Activated effector memory CD4-positive, alpha-beta T cell treated with anti-CD3 and anti-CD28 coated beads, Interleukin-2, amount 50 U/mL, for 16 hours (primary cell): ENCODE measurements at places on chromosomes 4 and X.
A peak's percentile ranks its signal among the peaks of the same experiment; 100 is the strongest.

DNA sequence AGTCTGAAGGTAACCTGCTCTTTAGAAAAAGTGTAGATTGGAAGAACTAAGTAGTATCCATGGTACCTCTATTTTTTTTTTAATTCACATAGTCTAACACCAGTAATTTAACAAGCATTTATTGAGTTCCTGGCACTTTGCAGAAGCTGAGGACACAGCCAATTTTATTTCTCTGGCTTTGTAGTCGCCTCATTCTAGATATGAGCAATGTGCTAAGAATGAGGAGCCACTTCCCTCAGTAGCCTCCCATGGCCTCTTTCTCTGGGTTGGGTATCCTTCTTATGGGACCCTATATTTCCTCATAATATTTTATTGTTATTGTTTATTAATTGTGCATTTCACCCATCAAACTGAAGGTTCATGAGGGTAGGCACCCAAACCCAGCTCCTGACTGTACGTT, 67.6 kb downstream of the ENPEP start:
- DNase-seq = no peak

DNA sequence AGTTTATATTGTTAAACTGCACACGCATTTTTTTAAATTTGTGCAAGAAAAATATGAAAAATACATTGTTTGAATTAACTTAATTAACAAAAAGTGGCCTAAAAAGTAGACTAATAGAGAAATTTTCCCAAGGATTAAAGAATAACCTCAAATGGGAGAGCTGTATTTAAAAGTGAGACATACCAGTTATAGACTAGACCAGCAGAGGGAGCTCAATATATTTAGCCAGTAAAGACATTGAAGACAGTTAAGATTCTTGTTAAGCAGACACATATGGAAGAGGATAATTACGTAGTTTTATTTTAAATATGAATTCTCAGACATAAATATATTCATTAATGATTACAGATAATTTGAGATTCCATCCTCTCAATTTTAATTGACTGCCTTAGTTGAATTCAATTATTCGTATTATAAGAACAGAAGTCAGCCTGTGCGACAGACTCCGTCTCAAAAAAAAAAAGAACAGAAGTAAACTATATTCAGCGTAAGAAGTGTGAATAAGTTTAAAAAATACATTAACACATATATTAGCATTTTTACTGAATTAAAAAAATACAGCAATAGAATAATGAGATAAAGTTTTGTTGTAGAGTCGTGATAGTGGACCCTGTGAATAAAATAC, 64.8 kb downstream of the GLRA3 start:
- no peak for DNase-seq

- no peak for DNase-seq
Measured at GRCh38 chr4:164538097-164538496, 215.8 kb upstream of the SMIM31 start.

GRCh38 chr4:18518098-18518497, 496.5 kb upstream of the LCORL start:
- DNase-seq = no peak

DNA sequence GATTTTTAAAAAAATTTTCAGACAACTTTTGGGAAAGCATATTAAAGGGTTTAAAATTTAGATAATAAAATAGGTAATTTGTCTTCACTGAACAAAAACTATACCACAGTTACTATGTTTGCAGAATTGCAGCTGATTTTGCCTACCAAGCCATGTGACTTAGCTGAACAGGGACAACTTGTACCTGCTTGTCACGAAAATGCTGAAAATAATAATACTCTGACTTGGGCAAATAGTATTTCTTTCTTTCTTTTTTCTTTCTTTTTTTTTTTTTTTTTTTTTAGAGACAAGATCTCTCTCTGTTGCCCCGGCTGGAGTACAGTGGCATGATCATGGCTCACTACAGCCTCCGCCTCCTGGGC, 225.2 kb upstream of the PPP1R2C start:
- DNase-seq = no peak

GRCh38 chr4:183299464-183299863, 20.6 kb downstream of the CLDN22 start:
- DNase-seq = no peak

DNA sequence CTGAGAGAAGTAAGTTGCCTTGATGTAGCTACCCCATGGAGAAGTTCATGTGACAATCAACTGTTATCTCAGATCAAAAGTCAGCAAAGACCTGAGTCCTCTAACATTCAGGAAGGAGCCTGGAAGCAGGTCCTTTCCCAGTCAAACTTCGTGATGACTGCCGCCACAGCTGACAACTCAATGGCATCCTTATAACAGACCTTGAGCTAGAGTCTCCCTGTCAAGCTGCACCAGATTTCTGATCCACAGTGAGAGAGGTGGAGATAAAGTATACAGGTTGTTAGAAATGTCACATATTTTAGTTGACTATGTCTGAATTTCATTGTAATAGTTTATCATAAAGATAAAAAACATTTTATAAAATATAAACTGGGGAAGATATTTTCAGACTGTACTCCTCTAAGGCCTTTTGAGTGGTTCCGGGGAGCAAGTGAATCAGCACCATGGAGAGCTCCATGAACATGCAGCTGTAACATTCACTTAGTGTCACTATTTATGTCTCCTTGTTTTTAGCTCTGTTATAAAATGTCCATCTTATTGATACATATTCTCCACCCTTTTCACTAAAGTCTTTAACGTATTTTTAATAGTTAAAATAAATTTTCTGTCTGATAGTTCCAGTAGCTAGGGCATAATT, 1653.5 kb upstream of the AGA start:
- DNase-seq = no peak

DNA sequence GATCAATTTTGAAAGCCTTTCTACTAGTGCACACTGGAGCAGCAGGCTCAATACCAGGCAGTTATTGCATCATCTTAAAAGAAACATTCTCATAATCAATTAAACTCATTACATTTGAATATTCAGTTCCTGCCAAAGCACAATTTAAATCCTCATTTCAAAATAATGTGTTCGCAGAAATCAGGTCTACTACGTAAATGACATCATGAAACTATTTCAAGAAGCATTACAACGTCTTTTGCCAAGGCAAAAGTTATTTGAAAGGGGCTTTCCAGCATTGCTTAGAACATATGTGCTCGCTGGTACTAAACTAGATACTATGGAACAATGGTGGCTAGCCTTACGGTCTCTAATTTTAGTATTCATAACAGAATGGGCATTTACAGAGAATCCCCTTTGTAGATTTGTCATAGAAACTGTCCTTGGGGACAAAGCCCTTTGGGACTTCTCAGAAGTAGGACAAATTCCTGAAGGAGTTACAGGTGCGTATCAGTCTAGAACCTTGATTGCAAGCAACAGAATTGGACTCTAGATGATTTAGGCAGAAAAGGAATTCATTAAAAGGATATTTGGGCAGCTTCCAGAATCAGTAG, 27.6 kb upstream of the HUWE1 start:
- no peak for DNase-seq

- DNase-seq = no peak
Measured at GRCh38 chr4:177671845-177672244, 229.6 kb upstream of the AGA start.

GRCh38 chrX:17968367-17968766, 107.3 kb upstream of the RAI2 start:
- no peak for DNase-seq

GRCh38 chrX:9286234-9286633, 178.6 kb upstream of the TBL1X start:
- DNase-seq = no peak

- peak; percentile 27 for DNase-seq
Measured at GRCh38 chr4:8756816-8757215, 114.8 kb downstream of the HMX1 start.

DNA sequence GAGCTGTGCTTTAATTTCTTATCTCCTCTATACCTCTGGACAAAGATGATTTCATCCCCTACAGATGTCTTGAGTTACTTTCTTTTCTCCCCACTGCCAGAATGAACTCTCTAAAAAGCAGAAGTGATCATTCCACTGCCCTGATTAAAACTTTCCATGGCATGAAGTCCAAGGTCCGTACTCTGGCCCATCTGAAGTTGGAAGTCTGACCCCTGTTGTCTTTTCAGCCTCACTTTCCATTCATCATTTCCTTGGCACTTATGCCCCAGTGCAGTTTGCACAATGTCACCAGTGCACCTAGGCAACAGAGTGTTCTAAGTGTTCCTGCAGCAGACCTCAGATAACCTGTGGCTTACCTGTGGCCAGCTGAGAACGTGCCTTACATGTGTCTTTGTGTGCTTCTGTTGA, 242.4 kb downstream of the FRAS1 start:
- no peak for DNase-seq

DNA sequence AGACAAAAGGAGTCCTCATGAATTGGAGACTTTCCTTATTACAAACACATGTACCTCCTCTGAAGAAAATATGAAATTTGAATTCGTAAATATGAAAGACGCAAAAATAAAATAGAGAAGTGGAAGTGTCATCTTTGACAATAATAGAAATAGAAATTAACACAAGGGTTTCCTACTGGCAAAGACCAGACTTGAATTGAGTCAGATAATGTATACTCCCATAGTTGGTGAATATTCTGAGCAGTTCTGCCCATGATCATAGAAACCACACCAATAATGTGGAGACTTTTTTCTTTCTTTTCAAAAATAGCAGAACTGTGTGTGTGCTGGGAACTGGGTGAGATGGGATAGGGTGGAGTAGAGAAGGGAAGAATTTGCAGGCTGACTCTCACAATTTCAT, 277.7 kb upstream of the TET2 start:
- DNase-seq = no peak

GRCh38 chrX:119682019-119682989, 10.7 kb downstream of the SEPTIN6 start:
- DNase-seq = no peak

GRCh38 chr4:184364100-184364921, 110.0 kb downstream of the IRF2 start:
- no peak for DNase-seq

DNA sequence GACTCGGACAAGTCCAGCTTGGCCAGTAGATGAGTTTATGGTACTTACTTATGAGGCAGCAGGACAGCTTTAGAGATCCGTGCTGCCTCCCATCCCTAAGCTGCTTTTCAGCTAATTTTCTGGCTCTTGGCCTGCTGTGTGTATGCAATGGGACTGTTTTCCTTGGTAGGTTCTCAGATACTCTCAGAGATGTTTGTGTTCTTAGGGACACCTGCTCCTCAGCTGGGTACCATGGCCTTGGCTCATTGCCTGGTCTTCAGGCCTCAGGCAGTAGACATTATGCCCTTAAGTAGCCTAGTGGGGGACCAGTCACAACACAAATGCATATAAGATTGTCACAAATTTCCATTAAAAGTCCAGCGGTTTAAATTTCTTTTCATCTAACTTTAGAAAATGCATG, 688.0 kb downstream of the PCDH7 start:
- no peak for DNase-seq

- DNase-seq = no peak
Measured at GRCh38 chrX:143854006-143854405, 29.9 kb upstream of the UBE2NL start.

- DNase-seq = no peak
Measured at GRCh38 chr4:105116616-105117319, 29.9 kb upstream of the TET2 start.

DNA sequence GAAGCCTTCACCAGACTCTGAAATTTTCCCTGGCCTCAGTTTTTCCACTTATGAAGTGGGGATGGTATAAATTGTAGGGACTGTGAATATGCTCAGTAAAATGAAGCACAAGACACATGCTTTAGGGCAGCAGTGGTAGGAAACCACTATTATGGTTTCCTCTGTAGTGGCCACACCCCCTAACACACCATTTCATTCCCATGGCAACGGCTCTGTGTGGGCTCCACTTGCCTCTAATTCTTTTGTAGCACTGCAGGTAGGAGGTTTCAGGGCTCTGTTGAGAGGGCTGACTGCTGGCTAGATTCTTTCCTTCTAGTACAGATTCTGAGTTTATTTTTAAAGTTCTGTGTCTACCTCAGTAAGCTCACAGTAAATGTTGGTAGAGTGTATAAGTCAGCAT, 3.5 kb upstream of the VMA21 start:
- peak; percentile 80 for DNase-seq

- DNase-seq = peak; percentile 85
Measured at GRCh38 chrX:154411981-154412340, 622 bp downstream of the TAFAZZIN start.

GRCh38 chrX:40169193-40170101, 71.7 kb upstream of the BCOR start:
- DNase-seq = peak; percentile 90

DNA sequence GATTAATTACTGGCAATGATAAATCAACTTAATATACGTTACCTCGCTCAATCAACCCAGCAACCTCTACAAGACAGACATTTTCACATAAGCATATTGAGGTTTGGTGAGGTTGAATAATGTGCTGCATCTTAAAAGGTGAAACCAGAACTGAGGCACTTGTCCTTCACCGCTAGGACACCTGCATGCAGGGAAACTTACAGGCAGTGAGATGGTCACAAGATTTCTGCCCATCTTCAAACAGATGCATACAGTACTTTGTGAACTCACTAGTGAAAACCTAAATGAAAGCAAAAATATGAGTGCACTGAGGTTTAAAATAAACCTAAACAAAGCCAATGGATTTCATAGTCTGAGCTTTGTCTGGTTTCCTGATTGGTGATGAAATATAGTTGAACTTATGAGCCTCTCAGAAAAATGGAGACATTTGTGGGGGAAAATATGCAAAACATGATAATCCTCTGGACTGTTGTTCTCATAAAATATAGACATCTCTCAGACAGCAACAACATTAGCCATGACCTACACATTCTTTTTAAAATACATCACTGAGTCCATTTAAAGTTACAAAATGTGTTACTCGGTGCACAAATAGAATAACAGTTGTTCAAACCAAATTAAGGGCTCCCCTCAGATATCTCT, 20.9 kb upstream of the PRSS12 start:
- no peak for DNase-seq

- DNase-seq = no peak
Measured at GRCh38 chr4:99847362-99847976, 30.8 kb downstream of the DAPP1 start.

GRCh38 chr4:184421533-184422155, 52.7 kb downstream of the IRF2 start:
- DNase-seq = no peak

DNA sequence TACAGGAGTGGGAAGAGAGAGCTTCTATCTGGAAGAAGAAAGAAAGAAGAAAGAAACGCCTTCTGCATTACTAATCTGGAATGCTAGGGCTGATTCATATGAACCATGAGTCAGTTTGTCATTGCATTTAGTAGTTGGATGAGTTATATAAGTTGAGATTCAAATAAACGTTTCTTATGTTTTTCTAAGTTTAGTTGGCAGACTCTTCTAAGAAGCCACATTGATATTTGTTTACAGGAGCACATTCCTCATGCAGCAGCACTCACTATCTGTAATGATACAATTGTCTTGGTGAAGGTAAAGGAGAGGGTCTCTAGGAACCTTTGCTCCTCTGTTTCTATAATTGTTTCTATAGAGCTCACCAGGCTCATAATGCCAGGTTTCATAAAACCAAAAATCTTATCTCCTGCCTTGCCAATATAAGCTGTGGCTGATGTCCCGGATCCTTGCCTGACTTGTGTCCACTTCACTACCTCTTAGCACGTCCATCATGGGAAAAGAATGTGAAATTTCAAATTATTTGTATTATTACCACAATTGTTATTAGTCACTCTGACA, 39.5 kb downstream of the HOPX start:
- DNase-seq = no peak

- no peak for DNase-seq
Measured at GRCh38 chr4:181597766-181598165, 645.4 kb upstream of the TENM3 start.

GRCh38 chr4:95534032-95534431, 14.7 kb downstream of the UNC5C start:
- DNase-seq = no peak

- DNase-seq = no peak
Measured at GRCh38 chr4:165325732-165326512, 1.5 kb upstream of the MSMO1 start.

GRCh38 chr4:153758136-153758535, 1.7 kb downstream of the RNF175 start:
- no peak for DNase-seq
